Fibroblast of skin of scalp (primary cell): ENCODE measurements at places on chromosomes 7 and 10.

DNA sequence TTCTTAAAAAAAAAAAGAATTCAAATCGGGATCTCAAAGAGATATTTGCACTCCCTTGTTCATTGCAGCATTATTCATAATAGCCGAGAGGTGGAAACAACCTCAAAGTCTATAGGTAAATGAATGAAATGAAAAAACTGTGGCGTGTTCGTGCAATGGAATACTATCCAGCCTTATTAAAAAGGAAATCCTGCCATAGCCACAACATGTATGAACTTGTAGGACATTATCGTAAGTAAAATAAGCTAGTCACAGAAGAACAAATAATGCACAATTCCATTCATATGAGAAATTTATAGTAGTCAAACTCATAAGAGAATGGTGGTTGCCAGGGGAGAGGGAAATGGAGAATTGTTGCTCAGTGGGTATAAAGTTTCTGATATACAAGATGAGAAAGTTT lies 37.9 kb downstream of the GRK5 start:
- no peak for DNase-seq

GRCh38 chr7:156001496-156002260 lies 189.4 kb upstream of the SHH start:
- DNase-seq, result no peak

GRCh38 chr10:59754951-59755350 lies 1.7 kb upstream of the MRLN start:
- DNase-seq, result no peak

DNA sequence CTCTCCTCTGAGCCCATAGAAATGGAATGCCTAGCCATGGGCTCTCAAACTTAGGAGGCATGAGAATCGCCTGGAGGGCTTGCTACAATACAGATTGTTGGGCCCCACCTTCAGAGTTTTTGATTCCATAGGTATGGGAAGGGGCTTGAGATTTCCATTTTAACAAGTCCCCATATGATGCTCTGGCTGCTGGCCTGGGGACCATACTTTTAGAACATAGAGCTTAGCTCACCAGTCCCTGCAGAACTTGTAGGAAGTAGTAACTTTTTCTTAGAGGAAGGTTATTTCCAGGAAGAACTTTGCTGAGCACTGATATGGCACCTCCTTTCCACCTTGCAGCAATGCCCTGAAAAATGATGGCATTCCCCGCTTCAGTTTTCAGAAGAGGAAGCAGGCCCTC lies 177.0 kb upstream of the ZMIZ1 start:
- DNase-seq, result no peak

DNA sequence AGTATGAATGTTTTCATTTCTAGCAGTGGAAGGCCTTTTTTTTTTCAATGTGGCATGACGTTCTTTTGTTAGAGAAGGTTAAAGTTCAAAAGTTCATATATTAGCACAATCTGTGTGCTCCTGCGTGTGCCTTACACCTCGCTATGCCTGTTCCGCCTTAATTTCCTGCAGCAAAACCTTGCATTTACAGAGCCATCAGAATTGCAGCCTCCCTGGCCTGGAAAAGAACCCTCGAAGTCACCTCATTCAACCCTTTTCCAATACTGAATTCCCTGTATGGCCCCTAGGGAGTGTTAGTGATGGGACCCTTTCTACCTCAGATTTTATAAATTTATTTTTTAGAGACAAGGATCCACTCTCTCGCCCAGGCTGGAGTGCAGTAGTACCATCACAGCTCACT lies 103.5 kb upstream of the ZNF438 start:
- DNase-seq, result no peak

DNA sequence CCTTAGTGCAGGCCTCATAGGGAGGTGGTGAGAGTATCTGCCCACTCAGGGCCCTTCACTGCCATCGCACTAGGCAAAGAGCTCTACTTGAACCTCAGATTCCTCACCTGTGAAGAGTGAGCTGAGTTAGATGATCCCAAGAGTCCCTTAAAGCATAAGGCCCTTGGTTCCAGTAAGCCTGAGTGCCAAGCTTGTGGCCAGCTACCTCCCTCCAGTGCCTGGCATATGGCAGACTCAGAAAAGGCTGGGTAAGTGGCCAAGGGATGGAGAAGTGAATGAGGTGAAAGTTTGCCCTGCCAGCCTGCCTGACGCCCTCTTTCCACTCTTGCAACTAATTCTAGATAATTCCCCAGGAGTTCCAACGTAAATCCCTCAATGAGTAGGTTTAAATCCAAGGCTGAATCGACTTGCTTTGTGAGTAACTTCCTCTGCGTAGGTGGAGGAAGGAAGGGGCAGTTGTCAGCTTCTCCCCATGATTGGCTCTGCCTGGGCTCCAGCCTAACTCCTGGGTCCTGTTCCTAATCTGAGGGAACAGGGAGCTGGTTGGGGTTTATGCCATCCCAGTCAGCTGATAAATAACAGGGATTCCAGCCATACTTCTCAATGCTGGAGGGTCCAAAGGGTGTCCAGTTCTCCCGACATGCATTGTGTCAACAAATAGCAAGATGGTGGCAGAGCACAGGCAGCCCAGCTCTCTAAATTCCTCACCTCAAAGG lies 14.2 kb downstream of the DUSP5 start:
- no peak for DNase-seq

- peak; percentile 56 for DNase-seq
Observed at GRCh38 chr10:129962872-129963640, 1.0 kb downstream of the EBF3 start.

DNA sequence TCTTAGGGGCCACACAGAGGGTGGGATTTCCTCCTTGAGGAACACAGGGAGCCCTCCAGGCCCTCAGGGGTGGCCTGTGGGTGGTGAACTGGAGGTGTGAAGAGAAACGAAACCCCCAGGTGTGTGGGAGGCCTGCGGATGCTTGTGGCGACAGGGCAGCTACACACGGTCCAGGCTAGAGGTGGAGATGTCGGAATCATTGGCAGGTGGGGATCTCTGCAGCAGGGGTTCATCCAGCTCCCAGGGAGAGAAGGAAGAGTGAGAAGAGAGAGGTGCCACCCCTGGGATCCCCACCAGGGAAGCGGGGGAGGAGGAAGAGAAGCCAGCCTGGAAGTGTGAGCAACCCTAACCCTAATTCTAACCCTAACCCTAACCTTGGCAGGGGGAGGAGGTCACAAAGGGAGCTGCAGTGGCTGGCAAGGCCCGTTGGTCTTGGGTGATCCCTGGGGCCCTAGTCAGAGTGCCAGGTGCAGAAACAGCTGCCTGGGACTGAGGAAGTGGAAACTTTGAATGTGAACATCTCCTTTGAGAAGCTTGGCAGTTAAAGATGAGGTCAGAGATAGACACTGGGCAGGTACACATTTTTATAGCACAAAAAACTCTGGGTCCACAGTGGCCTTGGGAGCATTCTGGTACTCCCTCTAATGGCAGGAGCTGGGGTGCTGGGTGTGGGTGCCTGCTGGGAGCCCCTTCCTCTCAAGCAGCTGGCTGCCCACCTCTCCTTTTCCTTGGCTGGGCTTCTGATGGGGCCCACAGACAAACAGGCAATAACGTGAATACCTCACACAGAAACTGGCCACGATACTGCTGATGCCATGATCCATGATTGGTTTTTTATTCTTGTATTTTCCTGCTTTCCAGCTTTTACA lies 6.8 kb upstream of the AEBP1 start:
- DNase-seq, result no peak

- DNase-seq, result no peak
Observed at GRCh38 chr7:120837599-120837998, 20.3 kb downstream of the TSPAN12 start.

DNA sequence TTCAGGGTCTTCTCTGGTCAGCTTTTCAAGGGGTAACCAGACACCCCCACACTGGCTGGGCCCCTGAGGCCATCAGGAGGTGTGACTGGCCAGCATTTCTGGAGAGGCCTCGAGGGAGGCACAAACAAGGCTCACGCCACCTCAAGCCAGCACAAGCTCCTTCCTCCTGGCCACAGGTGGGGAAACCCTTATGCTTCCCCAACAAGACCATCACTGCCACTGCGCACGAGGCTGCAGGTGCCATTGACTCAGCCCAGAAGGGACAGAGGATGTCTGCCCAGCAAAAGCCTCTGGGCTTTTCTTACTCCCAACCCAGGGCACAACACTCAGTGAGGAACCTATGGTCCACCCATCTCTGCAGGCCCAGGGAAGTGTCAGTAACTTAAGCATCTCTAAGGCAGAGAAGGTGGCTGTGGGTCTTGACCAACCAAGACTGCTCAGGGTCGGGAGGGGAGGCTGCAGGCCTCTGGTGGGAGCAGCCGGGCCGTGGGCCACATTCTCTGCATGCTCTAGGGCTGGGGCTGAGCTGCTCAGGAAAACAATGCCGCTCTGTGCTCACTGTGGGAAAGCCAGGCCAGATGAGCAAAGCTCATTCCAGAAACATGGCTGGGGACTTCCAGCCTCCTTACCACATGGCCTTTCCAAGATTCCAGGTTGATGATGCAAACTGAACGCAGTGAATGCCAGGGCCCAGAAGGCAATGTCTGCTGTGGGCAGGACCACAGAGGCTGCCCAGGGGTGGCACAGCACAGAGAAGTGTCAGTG lies 24.2 kb upstream of the RASSF4 start:
- DNase-seq, result peak; percentile 90

- DNase-seq, result no peak
Observed at GRCh38 chr10:8462565-8462964, 408.1 kb downstream of the GATA3 start.
